ENCODE measurements at places on chromosomes 7 and 10. TPM values are rescaled to one million over a fixed set of nuclear protein-coding genes. Genes with fewer than 3 reads are reported as not detected.

Gene FFAR4
- not detected for total RNA-seq

Gene PNLIP
- not detected for total RNA-seq

Gene SLC39A12
- total RNA-seq, result not detected

Gene TMEM184A
- total RNA-seq, result 0.66 TPM

Gene ENTPD1
- total RNA-seq, result 2.0 TPM

Gene TMEM178B
- 9.4 TPM for total RNA-seq

Gene NKX2-3
- total RNA-seq, result not detected

Gene MRPS33
- total RNA-seq, result 23.1 TPM

Gene AKR1B15
- not detected for total RNA-seq

DNA sequence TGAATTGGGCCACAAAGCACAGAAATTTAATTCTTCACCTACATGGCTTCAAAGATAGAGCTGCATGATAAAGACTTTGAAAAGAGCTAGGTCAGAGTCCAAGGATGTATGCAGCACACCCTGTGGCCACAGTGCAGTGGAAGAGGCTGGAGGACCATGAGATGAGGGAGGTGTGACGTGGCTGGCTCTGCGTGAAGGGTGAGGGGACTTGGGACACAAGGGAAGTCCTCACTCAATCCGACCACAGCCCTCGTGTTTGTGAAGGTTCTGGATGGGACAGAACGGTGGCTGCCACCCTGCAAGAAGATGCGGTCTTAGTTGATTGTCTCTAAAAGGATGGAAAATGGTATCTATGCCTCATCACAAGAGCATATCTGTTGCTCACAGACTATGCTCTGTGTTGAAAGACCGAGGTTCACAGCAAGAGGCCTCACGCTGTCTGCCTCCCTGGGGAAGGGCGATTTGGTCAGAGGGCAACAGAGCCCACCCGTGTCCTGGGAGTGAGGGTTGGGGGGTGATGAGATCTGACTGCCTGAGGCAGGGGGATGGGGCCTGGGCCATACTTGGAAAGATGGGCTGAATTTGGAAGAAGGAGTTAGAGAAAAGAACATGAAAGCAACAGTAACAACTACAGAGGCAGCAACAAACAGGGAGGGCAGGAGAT lies 174.4 kb upstream of the SHH start:
- no peak overlapping the region for H3K27ac ChIP-seq
- H3K4me1 ChIP-seq, result no peaks in the 10 kb centered on the region
- DNase-seq, result no peak
- no peaks in the 10 kb centered on the region for H3K36me3 ChIP-seq
- H3K27me3 ChIP-seq, result no peaks in the 10 kb centered on the region

DNA sequence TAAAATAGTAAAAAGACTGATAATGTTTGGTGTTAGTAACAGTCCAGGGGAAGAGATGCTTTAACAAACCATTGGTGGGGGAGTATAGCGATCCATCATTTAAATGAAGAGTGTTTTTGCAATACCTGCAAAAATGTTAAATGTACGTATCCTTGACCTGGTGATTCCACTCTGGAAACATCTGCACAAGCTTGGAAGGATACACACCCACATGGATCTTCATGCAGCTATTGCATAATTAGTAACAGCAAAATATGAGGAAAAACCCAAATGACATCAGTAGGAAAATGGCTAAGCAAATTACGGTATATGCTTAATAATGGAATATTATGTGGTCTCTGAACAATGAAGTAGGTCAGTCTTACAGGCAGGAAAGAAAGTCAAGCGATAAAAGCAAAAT lies 20.5 kb downstream of the WNT2 start:
- H3K27me3 ChIP-seq, result no peaks in the 10 kb centered on the region
- peaks cover 13% of the 10 kb centered on the region for H3K4me1 ChIP-seq
- no peak overlapping the region for H3K27ac ChIP-seq
- H3K4me3 ChIP-seq, result no peak overlapping the region
- H3K36me3 ChIP-seq, result no peaks in the 10 kb centered on the region

DNA sequence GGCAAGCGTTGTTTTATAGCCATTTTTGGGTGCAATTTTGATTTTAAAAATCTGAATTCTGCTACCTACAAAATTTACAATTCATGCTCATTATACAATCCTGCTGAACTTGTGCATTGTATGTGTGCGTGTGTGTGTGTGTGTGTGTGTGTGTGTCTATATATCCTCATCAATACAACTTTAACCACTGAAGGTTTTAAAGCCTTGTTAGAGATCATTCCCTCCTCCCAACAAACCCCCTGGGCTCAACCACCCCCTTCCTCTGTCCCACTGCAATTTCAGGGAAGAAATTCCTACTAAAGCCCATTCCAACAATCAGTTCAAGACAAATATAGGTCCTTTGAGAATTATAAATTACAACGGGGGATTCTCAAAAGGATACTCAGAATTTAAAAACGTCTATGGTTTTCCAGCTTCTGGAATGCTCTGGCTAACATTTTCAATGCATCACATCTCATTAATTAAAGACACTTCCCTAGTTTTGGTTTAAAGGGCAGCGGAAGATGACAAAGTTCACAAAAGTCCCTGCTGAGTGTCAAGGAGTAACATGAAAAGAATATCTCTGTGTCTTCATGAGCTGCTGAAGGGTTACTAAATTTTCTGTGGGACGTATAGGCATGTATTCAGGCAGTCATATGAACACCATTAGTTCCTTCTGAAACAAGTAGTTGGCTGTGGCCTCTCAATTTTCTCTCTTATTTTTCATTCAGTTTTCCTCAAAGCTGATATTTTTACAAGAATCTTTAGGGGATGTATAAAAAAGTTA lies 889 bp upstream of the SEMA3A start:
- no peaks in the 10 kb centered on the region for H3K27me3 ChIP-seq
- H3K4me1 ChIP-seq, result peaks cover 63% of the 10 kb centered on the region
- no peaks in the 10 kb centered on the region for H3K36me3 ChIP-seq
- no peak for DNase-seq

- H3K4me3 ChIP-seq, result no peak overlapping the region
- peak; percentile 62 for DNase-seq
- no peak overlapping the region for H3K27ac ChIP-seq
- no peaks in the 10 kb centered on the region for H3K27me3 ChIP-seq
- peaks cover 24% of the 10 kb centered on the region for H3K4me1 ChIP-seq
- H3K36me3 ChIP-seq, result no peaks in the 10 kb centered on the region
Observed at GRCh38 chr7:78434281-78434680, 635.7 kb downstream of the PHTF2 start.

DNA sequence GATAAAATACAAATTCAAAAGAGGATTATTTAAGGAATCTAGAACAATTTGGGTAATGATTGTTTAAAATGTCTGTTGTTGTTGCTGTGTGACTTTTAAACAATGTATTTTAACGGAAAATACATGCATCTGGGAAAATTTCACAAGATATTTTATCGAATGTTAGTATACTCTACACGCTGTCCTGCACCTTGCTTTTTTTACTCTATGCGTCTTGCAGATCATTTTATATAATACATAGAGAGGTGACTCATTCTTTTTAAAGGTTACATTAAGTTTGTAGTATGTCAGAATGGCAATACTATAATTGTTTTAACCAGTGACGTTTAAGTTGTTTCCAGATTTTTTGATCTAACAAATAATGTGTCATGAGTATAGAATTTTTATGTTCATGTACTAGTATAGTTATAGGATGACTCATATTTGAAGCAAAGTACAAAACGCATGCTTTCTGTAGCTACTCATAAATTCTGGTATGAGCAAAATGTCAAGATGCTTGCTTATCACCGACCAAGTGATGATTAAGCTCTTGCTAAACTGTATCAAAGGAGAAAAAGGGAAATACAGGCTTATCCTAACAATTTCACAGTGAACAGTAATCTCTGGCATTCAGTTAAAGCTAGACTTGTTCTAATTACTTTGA lies 4.9 kb downstream of the DKK1 start:
- no peak overlapping the region for H3K27ac ChIP-seq
- no peaks in the 10 kb centered on the region for H3K36me3 ChIP-seq
- peaks cover 42% of the 10 kb centered on the region for H3K27me3 ChIP-seq
- no peak overlapping the region for H3K4me3 ChIP-seq
- no peaks in the 10 kb centered on the region for H3K4me1 ChIP-seq

- H3K36me3 ChIP-seq, result no peaks in the 10 kb centered on the region
- H3K27me3 ChIP-seq, result no peaks in the 10 kb centered on the region
- H3K4me3 ChIP-seq, result no peak overlapping the region
- 0 out of 2 replicates have a peak, but pooled peaks cover 5% of the 10 kb centered on the region for H3K4me1 ChIP-seq
Observed at GRCh38 chr10:21144047-21144446, 246.9 kb upstream of the NEBL start.

- DNase-seq, result peak; percentile 65
- H3K4me1 ChIP-seq, result peaks cover 20% of the 10 kb centered on the region
- no peak overlapping the region for H3K4me3 ChIP-seq
- H3K27ac ChIP-seq, result no peak overlapping the region
- no peaks in the 10 kb centered on the region for H3K27me3 ChIP-seq
Observed at GRCh38 chr10:126842836-126843235, 62.4 kb upstream of the DOCK1 start.

DNA sequence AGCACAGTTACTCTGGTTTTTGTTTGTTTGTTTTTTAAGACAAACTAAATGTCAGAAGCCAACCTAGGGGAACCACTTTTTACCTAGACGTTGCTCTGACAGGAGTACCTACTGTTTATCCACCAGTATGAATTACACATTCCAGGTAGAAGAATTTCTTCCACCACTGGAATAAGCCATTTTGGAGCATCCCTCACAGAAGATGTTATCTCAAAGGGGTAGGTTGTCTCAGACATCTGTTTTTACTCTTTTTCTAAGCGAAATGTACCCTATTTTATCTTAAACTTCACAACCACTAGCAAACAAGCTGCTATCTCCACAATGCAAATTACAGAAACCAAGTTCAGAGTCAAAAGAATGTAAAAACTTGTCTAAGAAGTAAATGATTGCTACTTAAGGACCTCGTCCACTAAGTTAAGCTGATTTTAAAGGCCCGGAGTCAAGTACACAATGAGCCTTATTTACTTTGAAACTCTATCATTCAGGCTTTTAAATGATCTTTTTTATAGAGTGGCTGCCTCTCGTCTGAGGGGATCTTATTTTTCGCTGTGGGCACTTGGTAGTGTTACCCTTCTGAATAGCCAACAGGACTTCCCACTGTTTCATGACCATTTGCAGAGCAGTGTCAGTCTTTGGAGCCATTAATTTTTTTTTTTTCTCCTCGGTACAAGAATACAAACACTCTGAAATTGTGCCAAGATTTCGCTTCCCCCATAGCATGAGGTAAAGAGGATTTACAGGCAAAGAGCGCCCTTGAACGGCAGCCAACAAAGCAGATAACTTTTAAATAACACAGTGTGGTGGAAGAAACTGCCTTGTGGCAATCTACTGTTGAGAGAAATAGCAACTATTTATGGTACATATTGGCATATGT lies 15.7 kb upstream of the ARMC3 start:
- H3K36me3 ChIP-seq, result no peaks in the 10 kb centered on the region
- H3K27me3 ChIP-seq, result no peaks in the 10 kb centered on the region
- H3K4me1 ChIP-seq, result no peaks in the 10 kb centered on the region
- no peak for DNase-seq
- H3K4me3 ChIP-seq, result no peak overlapping the region

DNA sequence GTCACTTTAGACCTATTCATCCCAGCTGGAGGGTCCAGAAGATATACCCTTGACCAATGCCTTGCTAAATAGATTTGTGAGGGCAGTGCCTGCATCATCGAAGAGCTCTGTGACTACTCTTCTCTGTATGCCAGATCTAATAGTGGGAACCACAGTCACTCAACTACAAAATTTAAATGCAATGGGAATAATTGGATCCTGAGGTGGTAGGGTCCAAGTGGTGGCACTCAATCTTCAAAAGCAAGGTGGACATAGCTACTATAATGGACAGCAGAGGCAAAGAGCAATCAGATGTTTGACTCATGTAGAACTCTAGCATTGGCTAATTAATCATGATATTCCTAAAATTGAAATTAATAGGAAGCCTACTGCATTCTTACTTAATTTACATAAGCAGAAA lies 554.3 kb upstream of the GRM3 start:
- H3K36me3 ChIP-seq, result no peaks in the 10 kb centered on the region
- H3K4me1 ChIP-seq, result no peaks in the 10 kb centered on the region
- DNase-seq, result no peak

- H3K27me3 ChIP-seq, result no peaks in the 10 kb centered on the region
- no peak for DNase-seq
- no peaks in the 10 kb centered on the region for H3K36me3 ChIP-seq
- no peak overlapping the region for H3K27ac ChIP-seq
Observed at GRCh38 chr7:67618556-67619162, 622.0 kb downstream of the TYW1 start.

DNA sequence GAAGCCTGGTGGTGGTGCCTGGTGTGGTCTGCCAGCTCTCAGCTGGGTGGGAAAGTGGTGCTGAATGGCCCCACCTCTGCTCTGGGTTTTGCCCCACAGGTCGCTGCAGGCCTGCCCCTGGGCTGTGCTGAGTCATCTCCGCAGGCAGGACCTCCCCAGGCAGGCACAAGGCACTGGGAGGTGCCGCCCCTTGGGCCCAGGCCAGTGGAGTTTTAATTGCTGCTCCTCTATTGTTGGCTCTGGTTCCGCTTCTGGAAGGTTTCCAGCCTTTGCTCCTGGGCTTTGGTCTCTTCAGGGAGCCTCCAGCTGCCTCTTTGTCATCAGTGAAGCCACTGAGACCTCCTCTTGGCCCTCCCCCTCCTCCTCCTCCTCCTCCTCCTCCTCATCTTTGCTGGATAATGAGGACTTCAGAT lies 180.3 kb upstream of the GRB10 start:
- DNase-seq, result no peak
- no peak overlapping the region for H3K27ac ChIP-seq

- H3K27ac ChIP-seq, result no peak overlapping the region
- DNase-seq, result no peak
- H3K36me3 ChIP-seq, result no peaks in the 10 kb centered on the region
- H3K27me3 ChIP-seq, result no peaks in the 10 kb centered on the region
- no peak overlapping the region for H3K4me3 ChIP-seq
Observed at GRCh38 chr10:22723783-22724182, 9.4 kb upstream of the PIP4K2A start.

Data from GM23338 (cell line).